Left renal cortex interstitium (tissue), 4 donors: ENCODE measurements at places on chromosomes 16 and 17. TPM values are rescaled to one million over a fixed set of nuclear protein-coding genes. Genes with fewer than 3 reads are reported as not detected.

TMEM235 gene
- polyA plus RNA-seq = not detected

KIF2B gene
- polyA plus RNA-seq = not detected

CLDN7 gene
- polyA plus RNA-seq = 58.0 TPM

NETO2 gene
- polyA plus RNA-seq = 31.3 TPM

WDR81 gene
- 23.2 TPM for polyA plus RNA-seq

NUBP2 gene
- polyA plus RNA-seq = 69.3 TPM

FOXC2 gene
- polyA plus RNA-seq = 41.2 TPM

RAB37 gene
- polyA plus RNA-seq = 4.9 TPM

CACNG1 gene
- polyA plus RNA-seq = not detected

SLC6A2 gene
- polyA plus RNA-seq = 0.16 TPM

KRT24 gene
- polyA plus RNA-seq = not detected

C17orf78 gene
- not detected for polyA plus RNA-seq

VWA3A gene
- 0.96 TPM for polyA plus RNA-seq

TEX19 gene
- polyA plus RNA-seq = not detected

KRT222 gene
- polyA plus RNA-seq = 0.51 TPM

CBLN1 gene
- polyA plus RNA-seq = 0.34 TPM

SPATA32 gene
- 0.11 TPM for polyA plus RNA-seq

JPH3 gene
- polyA plus RNA-seq = 1.3 TPM

- peak; percentile 18 for DNase-seq
These were observed 46.3 kb downstream of the ZNF652 start for GRCh38 chr17:49315551-49316257.

DNA sequence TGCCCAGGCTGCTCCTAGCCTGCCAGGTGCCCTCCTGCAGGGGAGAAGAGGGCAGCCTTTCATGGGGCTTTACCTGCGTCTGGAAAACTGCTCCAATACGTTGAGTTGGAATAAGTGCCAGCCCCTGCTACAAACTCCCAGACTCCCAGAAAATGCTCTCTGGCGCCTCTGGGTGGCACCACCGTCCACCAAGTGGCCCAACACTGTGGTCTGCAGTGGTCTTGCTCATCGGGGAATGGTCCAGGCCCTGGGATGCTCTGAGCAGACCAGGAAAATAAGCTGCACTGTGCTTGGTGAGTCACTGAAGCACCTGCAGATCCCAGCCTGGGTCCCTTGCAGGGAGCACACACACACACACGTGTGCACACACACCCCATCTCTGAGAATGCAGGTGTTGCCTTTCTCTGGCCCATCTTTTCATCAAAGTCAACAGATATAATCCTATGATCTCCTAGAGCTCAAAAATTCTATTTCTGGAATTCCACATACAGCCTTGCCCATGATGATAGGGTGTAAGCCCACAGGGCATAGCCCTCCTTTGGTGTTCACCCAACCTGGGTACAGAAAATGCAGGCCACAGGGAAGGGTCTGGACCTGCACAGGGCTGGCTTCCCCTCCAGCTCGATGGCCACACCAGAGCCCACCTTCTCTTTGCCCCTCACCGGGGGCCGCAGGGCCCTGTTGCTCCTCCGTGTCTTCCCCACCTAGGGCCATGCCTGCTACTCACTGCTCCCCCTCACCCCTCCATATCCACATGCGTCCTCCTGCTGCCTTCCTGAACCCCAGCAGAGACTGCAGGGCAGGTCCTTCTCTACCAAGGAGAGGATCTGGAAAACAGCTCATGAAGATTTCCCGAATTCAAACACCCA, 20.5 kb downstream of the CDIP1 start:
- no peak for DNase-seq

DNA sequence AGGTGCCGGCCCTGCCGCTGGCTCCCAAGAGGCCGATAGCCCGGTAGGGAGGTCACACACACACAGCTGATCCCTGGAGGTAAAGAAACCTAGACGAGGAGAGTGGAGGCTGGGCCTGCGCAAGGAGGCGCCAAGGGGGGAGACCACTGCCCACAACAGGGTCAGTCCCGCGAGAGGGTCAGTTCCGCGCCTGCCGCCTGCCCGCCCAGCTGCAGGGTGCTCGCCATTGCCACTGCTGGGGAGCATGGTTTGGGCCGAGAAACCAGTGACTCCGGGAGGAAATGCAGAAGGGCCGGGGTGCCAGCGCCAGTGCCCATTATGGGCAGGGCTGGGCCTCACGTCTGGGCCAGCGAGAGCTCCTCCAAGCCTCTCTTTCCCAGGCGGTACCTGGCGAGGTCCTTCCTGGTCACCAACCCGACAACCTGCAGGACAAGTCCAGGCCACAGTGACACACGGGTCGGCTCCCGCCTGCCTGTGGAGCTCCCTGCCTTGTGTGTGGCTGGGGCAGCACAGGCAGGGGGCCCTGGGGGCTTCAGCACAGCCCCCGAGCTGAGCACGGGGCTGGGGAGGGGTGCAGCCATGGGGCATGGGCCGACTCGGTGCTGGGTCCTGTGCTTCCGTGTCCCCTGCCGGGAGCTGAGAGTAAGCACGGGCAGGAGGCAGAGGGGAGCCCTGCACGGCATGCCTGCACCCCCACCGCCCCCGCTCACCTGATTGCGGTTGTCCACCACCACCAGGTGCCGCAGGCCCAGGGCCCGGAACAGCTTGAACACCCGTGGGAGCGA, 2.1 kb upstream of the CCDC154 start:
- DNase-seq = no peak

- no peak for DNase-seq
These were observed 155.5 kb downstream of the ZNF423 start for GRCh38 chr16:49700251-49701064.

GRCh38 chr17:61248399-61248798, 151.2 kb upstream of the TBX2 start:
- DNase-seq = no peak

- no peak for DNase-seq
These were observed 203.6 kb downstream of the KATNIP start for GRCh38 chr16:27753563-27753962.

GRCh38 chr17:7852262-7852670, 2.6 kb upstream of the TMEM88 start:
- DNase-seq = no peak

DNA sequence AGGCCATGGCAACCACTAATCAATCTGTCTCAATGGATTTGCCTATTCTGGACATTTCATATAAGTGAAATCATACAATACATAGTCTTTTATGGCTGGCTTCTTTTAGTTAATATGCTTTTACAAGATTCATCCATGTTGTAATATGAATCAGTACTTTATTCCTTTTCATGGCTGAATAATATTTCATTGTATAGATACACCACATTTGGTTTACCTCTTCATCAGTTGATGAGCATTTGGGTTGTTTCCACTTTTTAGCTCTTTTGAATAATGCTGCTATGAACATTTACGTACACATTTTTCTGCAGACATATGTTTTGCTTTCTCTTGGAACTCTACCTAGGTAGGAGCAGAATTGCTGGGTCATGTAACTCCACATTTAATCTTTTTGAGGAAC, 2.8 kb upstream of the ZNRF1 start:
- DNase-seq = no peak

GRCh38 chr16:2512735-2513404, 882 bp upstream of the ATP6V0C start:
- DNase-seq = no peak

DNA sequence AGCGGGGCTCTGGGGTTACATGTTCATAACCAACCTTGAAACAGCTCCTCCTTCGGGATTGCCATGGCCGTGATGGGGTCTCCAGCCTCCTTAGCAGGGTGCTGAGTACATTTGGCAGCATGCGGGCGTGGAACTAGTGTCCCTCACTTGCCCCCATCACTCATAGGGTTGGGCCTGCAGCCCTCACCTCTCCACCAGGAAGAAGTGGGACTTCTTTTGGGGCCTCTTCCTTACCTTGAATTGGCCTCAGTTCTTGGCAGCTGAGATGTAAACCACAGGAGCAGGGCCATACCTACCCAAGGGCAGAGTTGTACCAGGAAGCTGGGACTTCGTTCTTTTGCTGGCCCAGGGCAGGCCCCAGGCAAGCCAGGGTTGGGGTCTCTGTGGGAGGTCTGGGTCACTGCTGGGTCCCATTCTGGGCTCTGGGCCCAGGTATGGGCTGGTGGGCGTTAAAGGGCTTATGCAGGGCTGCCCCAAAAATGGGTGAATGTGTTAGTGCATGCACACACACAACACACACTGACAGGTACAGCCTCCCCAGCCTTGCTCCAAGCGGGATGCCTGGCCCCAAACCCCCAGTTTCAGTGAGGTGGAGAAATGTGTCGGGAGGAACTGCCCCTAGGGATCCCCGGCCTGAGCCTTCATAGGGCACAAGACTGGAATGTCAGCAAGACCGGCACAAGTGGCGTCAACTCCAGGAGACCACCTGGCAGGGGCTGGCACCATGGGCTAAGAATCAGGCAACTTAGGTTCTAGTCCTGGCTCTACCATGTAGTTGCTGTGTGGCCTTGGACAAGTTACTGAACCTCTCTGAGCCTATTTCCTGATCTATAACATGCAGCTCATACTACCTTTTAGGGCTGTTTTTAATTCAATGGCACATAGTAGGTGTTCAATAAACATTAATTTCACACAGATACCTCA, 3.9 kb upstream of the KRT15 start:
- no peak for DNase-seq

GRCh38 chr16:51290442-51291285, 139.6 kb upstream of the SALL1 start:
- no peak for DNase-seq

DNA sequence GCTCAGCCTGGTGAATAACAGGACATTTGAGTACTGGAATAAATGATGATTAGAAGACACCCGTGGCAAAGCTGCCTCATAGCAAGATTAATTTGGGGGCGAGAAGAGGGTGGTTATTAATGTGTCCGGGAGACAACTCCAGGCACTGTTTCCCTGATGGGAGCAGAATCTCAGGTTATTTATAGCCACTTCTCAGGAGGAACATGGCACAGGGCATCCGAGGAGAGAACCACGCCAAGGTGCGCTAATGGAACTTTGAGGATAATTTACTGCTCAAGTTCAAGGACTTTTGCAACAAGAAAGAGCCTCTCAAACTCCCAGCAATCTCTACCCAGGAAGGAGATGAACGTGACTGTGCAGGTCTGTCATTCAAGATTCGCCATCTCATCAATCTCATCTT, 362.5 kb upstream of the ERCC4 start:
- no peak for DNase-seq

- no peak for DNase-seq
These were observed 8.4 kb upstream of the PLK1 start for GRCh38 chr16:23670137-23670776.

DNA sequence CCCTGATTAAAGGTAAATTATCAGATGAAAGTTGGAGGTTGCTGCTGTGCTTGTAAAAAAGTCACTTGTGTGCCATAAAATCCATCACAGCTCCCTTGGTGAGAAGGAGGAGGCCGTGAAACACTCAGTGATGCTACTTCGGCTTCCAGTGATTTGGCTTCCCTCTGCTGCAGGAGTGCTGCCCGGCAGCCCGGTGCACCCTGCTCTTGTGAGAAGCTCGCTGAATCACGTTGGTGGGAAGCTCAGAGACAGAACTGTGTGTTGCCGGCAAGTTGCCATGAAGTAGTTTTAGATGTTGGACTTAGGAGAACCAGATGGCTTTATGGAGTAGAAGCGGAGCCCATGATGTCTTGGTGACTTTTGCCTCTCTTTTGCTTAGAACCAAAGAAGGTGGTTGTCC, 33.3 kb downstream of the MSI2 start:
- no peak for DNase-seq

- no peak for DNase-seq
These were observed 1.5 kb upstream of the CPNE7 start for GRCh38 chr16:89573826-89574680.

GRCh38 chr17:7314719-7315569, at the start of gene GPS2:
Gene GPS2 (minus strand): TSS chr17:7315360. CDS start chr17:7315052, 308 bp downstream.
- peak; percentile 69 for DNase-seq

DNA sequence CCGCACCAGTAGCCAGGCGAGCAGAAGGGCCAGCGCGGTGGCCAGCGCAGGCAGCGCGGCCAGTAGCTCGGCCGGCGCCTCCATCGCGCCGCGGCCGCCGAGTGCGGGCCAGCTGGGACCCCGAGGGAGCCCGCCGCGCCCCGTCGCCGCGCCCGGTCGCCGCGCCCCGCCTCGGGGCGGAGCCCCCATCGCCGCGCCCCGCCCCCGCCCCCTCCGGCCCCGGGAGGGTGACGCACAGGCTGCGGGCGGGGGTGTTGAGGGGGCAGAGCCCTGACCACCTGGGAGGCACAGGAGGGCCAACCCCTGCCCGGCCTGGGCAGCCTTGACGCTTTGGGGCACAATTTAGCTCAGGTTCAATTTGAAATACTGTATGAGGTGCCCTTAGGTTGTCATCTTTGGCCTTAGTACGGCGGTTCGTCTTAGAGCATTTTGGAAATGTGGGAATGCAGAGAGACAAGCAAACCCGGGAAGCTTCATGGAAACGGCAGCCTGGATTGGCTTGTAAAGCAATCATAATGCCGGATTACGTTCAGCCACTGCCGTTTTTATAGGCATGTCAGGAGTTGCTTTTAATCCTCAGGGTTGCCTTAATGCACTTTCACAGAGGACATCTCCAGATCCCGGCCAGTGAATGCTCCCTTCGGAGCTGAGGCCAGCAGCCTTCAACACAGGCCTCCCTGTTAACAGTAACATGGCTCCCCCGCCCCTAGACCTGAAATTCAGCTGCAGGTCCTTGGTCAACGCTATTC, at the start of gene MXRA7:
Gene MXRA7 (minus strand): TSS at position 103 of the 749 bp plus-strand sequence. CDS start 19 bp downstream, at position 84.
- DNase-seq = no peak

DNA sequence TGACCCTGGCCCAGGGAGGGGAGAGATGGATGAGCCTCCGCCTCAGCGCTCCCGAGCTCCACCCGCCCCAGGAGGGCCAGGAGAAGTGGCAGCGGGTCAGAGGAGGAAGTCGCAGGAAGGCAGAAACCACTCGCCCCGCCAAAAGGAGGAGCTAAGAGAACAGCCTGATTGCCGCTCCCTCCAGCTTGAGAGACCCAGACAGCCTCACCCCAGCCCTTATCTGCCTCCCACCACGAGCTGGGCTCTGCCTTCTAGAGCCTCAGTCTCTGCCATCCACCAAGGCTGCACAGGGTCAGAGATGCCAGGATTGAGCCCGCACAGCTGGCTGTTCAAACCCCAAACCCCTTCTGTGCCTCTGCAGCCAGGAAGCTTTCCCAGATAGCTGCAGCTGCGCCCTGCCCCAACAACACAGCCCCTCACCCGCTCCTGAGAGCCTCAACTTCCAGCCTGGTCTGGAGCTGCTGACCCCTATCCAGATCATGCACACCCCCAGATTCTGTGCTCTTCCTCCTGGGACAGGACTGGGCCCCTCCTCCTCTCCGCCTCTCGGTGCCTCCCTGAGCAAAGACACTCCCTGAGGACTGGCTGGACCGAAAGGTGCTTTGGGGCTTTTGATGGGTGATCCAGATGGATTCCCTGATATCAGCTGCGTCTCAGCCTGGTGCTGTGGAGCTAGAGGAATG, 1.0 kb upstream of the ATP2A3 start:
- DNase-seq = no peak

GRCh38 chr16:55418586-55418985, 60.4 kb upstream of the MMP2 start:
- no peak for DNase-seq

- DNase-seq = no peak
These were observed 4.6 kb upstream of the MVD start for GRCh38 chr16:88667461-88667860.

- no peak for DNase-seq
These were observed 17.4 kb upstream of the ICAM2 start for GRCh38 chr17:64037802-64038201.

GRCh38 chr17:30398328-30399041, 19.8 kb downstream of the CPD start:
- DNase-seq = no peak

- no peak for DNase-seq
These were observed 146.3 kb downstream of the TMEM132E start for GRCh38 chr17:34725725-34726124.

- no peak for DNase-seq
These were observed 212.9 kb downstream of the CDH8 start for GRCh38 chr16:61823326-61823725.

GRCh38 chr17:73304971-73305812, 6.6 kb downstream of the CDC42EP4 start:
- DNase-seq = no peak
